ENCODE measurements at places on chromosomes 11 and 22.
A peak's percentile ranks its signal among the peaks of the same experiment; 100 is the strongest.

GRCh38 chr11:131754671-131755070 lies 384.3 kb downstream of the NTM start:
- DNase-seq: no peak

DNA sequence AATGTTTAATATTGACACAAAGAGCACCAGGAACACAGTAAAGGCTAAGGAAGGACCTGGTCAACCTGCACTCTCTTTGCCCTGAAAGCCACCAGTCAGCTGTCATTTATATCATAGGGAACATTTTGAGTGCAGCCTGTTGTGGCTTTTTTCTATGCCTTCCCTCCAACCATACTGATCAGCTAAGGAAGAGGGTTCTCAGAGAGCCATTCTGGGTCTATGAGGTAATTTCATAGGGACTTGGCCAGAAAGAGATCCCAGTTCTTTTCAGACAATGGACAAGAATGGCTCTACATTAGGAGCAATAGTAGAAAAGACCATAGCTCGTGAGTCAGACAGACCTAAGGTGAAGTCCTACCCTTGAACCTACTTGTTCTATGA lies 132.8 kb downstream of the CCDC34 start:
- DNase-seq: no peak

DNA sequence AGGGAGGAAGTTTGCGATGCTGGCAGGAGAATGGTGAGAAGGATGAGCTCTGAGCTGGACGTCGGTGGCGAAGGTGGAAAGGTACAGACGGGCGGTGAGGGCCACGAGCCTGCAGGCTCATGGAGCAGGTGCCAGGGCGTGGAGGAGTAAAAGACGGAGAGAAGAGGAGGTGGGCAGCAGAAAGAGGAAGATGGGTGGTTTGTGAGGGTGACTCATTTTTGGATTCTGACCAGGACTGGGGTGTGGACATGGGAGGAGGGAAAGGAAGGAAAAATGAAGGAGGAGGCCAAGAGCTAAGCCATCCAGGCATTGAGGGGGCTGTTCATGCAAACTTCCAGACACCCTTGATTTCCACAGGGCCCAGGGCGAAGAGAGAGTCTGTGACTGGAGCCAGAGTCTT lies 3.5 kb downstream of the ZDHHC24 start:
- no peak for DNase-seq

DNA sequence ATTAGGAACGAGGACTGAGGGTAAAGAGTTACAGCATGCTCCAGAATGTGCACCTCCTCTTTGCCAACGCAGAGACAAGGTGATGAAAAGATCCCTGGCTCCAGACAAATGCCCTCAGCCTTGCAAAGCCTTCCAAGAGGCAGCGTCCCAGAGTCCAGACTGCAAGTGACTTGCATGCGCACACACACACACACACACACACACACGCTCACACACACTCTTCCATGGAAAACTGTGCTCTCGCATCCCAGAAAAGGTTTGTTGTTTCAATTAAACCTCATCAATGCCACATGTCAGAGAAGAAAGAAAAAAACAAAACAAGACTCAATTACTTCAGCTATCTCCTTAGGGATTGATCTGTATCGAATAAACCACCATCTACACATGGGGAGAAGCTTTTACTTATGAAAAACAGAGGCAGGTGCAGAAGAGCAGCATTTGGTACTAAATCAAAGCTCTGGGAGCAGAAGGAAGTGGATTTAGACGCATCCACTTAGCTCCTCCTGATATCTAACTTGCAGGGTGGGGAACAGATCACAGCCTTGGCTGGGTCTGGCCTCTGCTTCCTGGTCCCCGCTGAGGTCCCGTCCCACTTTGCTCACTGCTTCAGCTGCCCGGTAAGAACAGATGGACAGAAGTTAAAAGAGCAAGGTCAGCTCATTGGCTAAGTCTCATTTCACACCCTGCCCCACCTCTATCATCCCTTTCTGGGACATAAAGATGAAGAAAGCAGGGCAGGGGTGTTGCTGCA lies 249.8 kb upstream of the BLID start:
- DNase-seq: no peak

GRCh38 chr11:98710986-98711385 lies 309.8 kb upstream of the CNTN5 start:
- DNase-seq: peak; percentile 6

DNA sequence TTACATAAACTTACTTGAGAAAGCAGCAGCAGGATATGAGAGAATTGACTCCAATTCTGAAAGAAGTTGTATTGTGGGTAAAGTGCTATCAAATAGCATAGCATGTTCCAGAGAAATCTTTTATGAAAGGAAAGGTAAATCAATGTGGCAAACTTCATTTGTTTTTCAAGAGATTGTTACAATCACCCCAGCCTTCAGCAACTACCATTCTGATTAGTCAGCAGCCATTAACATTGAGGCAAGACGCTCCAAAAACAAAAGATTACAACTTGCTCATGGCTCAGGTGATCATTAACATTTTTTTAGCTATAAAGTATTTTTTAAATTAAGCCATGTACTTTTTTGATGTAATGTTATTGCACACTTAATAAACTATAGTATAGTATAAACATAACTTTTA lies 357.2 kb downstream of the TMEM135 start:
- DNase-seq: no peak

- DNase-seq: no peak
These were observed 51.5 kb downstream of the MAPK1 start for GRCh38 chr22:21815958-21816357.

- DNase-seq: no peak
These were observed 89.0 kb downstream of the APIP start for GRCh38 chr11:34827228-34827627.

GRCh38 chr11:96664110-96664509 lies 274.3 kb downstream of the JRKL start:
- no peak for DNase-seq

DNA sequence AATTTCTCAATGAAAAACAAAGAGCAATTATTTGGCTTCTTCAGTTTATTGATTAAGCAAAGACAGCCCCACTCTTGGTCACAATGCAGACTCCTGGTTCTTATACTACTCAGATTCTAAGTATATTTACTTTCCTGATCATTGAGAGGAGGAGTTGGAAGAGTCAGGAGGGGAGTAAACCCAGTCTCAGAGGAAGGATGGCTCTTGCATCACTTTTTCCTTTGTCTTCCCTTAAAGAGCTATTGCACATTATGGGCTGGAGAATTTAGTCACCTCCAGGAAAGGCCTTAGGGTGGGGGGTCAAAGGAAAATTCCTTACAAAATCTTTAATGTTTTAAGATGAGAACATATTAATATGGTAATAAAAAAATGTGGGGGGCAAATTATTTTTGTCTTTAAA lies 8.1 kb downstream of the SLC17A6 start:
- DNase-seq: no peak

DNA sequence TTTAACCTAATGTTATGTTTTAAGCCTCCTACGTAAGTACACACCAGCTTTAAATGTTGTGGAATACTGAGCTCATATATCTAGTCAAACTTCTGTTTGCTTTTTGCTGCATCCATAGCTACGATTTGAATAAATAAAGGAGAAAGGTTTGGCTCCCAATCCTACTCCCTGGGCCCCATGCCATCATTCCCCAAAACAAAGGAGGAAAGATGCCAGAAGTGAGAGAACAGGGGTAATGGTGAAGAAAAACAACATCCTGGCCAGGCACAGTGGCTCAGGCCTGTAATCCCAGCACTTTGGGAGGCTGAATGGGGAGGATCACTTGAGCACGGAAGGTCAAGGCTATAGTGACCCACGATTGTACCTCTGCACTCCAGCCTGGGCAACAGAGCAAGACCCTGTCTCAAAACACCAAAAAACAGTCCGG lies 26.5 kb downstream of the SCGB1A1 start:
- peak; percentile 53 for DNase-seq

DNA sequence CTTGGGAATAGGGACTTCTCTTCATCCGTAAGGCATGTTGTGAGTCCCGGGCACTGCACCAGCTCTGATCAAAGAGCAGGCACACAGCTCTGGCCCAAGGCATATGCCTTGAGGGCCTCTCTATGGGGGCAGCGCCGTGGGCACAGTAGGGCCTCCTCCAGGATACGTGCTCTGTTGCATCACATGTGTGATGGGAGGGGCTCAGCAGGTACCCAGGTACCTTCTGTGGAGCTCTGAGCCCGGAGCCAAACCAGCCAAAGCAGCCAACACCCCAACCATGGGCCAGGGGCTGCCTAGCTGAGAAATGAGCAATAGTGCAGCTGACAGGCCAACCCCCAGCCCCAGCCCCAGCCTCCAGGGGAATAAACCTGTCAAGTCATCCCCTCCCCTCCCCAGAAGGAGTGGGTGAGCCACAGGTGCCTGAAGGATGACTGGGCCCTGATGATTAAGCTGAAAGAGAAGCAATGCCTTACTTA lies 79.7 kb upstream of the SHISAL1 start:
- no peak for DNase-seq

DNA sequence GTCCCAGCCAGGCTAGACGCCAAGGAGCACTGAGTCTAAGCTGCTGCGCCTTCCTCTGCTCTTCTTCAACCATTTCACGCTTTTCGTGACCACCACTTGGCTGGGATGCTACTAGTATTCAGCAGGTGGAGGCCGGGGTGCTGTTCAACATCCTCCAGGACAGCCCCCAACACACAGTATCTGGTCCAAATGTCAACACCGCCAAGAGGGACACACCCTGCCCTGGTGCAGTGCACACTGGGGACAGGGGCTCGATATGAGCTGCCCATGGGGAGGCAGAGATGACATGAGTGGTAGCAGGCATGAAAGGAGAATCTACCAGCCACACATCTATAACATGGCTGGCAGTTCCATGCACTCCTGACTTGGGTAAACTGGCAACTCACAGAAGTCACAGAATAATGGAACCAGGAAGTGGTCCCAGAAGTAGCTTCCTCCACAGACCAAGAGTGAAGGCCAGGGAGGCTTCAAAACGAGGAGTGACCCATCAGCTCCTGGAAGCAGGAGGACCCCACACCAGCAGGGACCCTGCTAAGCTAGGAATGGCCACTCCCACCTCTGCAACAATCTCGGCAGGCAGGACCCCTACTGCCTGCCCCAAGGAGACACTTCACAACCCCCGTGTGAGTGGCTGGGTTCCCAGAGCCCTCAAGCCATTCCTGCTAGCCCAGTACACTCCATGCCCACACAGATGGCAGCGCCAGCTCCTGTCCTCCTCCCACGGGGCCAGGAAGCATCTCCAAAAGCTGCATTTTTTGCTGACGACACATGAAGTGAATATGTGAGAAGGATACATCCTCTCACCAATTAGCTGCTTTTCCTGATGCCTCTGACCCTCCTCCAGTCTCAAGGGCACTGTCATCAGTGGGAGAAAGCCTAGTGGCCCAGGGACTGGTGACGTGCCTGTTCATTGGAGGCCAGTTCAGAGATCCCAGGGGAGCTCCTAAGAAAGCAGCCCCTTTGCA lies 78.8 kb downstream of the DGCR2 start:
- DNase-seq: no peak

DNA sequence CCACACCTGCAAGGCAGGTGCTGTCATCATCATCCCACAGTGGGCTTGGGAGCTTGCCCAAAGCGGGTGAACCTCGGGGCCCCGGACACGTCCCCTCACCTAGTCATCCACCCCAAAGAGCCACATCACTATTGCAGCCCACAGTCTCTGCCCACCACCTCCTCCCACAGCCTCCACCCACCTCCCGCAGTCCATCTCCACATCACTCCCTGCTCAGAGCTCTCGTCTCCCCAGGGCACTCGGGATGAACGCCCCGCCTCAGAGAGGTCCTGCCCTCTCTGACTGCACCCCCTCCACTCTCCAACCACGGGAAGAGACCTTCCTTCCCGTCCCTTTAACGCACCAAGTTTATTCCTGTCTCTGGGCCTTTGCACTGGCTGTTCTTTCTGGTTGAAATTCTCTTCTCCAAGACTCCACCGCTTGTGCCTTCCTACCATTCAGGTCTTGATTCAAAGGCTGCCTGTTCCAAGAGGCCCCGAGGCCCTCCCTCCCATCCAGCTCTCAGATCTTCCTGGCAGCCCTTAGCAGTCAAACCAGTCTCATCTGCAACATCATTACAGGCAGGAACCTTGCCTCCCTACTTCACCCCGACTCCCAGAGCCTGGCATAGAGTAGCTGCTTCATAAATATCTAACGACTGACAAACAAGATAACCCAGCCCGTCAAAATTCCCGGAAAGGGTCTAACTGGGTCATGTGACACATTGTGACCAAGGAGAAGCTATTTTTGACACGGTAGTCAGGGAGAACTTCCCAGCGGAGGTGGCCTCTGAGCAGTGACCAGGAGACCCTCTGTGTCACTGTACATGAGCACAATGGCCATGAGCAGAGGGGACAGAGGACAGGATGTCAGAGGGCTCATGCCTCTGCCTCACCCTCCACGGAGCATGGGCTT lies 11.1 kb downstream of the KCNJ4 start:
- no peak for DNase-seq

- DNase-seq: no peak
These were observed 13.2 kb upstream of the RGL4 start for GRCh38 chr22:23677701-23677995.
